GM06990 (cell line): ENCODE measurements at places on chromosomes 13 and 19.
A peak's percentile ranks its signal among the peaks of the same experiment; 100 is the strongest.

- no peak for DNase-seq
Observed at GRCh38 chr19:10651851-10652250, 2.3 kb upstream of the ILF3 start.

- peak; percentile 39 for DNase-seq
Observed at GRCh38 chr19:16470911-16471811, 609 bp downstream of the EPS15L1 start.

- no peak for DNase-seq
Observed at GRCh38 chr19:29271341-29271740, 58.4 kb upstream of the UQCRFS1 start.

DNA sequence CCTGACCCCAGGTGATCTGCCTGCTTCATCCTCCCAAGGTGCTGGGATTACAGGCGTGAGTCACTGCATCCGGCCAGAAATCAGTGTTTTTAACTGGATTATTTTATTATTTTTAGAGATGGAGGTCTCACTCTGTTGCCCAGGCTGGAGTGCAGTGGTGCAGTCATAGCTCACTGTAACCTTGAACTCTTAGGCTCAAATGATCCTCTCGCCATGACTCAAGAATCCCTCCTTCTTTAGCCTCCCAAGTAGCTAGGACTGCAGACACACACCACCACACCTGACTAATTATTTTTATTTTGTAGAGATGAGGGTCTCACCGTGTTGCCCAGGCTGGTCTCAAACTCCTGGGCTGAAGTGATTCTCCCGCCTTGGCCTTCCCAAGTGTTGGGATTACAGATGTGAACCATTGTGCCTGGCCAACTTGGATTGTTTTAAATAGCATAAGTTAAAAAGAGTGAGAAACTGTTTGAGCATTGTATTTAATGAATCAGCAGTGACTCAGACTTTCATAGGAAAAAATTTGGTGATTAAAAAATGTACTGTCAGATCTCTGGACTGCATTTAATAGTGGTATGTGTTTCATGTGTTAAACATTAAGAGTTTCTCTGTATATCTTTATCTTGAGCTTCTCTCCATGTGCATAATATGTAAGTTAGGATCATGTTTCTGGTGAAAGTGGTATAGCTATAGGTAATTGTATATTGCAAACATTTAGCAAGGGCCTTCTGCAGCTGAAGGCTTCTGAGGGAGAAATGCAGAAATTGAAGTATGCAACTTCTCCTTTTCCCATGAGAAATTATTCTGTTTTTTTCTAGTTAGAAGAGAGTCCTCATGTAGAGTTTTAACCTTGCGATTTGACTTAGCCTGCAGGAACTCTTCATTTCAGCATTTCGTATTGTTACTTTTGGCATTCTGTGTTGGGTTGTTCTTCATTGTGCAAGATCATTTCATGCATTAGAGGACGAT, 121.2 kb downstream of the PCCA start:
- no peak for DNase-seq

- DNase-seq: no peak
Observed at GRCh38 chr13:54989418-54989817, 1960.8 kb downstream of the OLFM4 start.

GRCh38 chr13:108326309-108326708, 56.8 kb downstream of the TNFSF13B start:
- peak; percentile 41 for DNase-seq

GRCh38 chr13:30125422-30126073, 181.8 kb downstream of the KATNAL1 start:
- DNase-seq: no peak

DNA sequence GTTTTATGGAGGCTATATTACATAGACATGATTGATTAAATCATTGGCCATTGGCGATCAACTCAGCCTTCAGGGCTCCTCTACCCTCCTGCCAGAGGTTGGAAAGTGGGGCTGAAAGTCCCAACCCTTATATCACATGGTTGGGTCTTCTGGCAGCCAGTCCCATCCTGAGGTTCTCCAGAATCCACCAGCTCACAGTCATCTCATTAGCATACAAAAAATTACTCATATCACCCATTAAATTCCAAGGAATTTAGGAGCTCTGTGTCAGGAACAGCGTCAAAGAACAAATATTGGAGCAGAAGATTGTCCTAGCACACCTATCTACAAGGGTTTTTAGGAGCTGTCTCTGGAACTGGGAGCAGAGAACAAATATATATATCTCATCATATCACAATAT, 39.4 kb upstream of the FARP1 start:
- DNase-seq: no peak

DNA sequence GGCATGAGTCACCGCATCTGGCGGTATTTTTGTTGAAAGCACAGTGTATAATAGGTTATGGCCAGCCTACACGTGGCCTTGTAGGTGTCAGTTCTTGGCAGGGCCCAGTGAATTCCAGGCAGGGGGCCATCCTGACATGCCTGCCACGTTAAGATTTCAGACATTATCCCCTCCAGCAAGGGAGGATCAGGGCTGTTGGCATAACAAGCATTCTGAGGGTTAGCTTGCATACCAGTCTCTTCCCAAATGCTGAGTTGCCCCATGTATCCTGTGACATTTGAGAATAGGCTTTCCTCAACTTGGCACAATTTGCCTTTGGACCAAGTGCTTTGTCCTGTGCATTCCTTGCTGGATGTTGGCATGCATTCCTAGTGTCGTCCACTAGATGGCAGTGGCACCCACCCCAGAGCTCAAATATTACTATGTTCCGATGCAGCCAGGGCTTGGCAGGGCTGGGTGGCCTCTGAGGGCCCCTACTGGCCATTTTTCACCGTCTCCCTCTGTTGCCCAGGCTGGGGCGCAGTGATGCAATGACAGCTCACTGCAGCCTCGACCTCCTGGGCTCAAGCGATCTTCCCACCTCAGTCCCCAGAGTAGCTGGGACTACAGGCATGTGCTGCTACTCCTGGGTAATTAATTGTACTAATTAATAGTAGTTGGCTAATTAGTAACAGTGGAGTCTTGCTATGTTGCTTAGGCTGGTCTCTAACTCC, 31.2 kb downstream of the NLRP12 start:
- DNase-seq: peak; percentile 56

- no peak for DNase-seq
Observed at GRCh38 chr19:46963093-46963734, 56.4 kb upstream of the NPAS1 start.

- DNase-seq: no peak
Observed at GRCh38 chr13:66343224-66343828, 886.8 kb downstream of the PCDH9 start.

DNA sequence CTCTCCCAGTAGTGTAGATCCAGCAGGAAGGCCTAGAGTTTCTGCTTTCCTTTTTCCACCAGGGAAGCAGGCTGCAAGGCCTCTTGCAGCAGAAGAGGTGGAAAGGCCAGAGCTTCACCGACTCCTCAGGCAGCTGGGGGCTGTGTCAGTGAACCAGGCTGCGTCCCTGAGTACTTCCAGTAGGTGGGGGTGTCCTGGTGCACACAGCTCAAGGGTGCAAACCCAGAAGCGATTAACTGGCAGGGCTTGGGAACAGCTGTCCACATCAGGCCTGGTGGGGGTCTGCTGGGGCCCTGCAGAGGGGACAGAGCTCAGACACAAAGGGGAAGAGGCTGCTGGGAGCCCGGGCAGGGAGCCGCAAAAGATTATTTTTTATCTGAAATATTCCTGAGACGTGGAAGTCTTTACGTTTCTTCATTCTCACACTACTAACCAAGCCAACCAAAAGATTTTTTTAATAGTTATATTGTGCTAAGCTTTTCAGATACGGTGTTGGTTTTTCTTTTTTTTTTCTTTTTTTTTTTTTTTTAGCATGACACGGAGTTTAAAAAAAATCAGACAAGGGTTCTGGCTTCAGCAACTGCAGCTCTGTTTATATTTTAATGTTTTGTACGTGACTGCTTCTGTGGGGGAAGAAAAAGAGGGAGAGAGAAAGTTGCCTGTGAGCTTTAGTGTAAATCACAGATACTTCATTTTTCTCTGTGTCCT, 11.0 kb downstream of the TSHZ3 start:
- no peak for DNase-seq
